ENCODE measurements at places on chromosomes 6 and 20.

GRCh38 chr6:14165091-14165490 is 47.5 kb downstream of the CD83 start:
- DNase-seq = no peak

- DNase-seq = no peak
Observed at GRCh38 chr6:113495521-113495920, 361.6 kb upstream of the MARCKS start.

DNA sequence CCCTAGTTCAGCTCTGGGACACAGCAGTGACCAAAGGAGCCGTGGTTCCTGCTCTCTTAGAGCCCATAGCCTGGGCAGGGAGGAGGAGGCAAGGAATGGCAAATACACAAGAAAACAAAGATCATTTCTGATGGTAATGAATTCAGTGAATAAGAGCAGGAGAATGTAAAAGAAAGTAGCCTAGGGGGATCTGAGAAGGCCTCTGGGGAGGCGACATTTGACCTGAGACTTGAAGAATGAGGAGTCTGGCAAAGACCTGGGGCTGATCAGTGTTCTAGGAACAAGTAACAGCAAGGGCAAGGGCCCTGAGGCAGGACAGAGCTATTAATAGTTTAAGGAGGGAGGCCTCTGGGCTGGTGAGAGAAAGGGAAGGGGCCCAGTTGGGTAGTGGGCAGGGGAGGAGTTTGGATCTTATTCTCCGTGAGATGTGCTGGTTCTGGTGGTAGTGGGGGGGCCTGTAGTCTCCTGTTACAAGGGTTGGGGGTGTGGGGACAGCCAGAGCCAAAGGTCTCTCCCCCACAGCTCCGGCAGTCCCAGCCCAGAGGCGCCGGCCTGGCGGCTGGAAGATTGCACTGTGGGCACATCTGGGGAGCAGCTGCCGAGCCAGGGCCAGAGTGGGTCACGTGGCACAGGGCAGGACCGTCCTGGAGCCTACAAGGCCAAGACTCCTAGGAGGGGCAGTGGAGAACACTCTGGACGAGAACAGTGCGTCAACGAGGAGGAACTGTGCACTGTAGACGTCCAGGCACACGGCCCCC is 9.3 kb upstream of the ID1 start:
- no peak for DNase-seq

DNA sequence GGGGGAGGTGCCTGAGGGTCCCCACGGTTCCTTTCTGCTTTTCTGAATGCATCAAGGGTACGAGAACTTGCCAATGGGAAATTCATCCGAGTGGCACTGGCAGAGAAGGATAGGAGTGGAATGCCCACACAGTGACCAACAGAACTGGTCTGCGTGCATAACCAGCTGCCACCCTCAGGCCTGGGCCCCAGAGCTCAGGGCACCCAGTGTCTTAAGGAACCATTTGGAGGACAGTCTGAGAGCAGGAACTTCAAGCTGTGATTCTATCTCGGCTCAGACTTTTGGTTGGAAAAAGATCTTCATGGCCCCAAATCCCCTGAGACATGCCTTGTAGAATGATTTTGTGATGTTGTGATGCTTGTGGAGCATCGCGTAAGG is 226.4 kb downstream of the SMOC2 start:
- DNase-seq = no peak

- no peak for DNase-seq
Observed at GRCh38 chr20:56872620-56873458, 243.7 kb downstream of the TFAP2C start.

GRCh38 chr6:53944091-53944490 is 149.3 kb downstream of the LRRC1 start:
- no peak for DNase-seq

All from stimulated activated CD4-positive, alpha-beta T cell treated with anti-CD3 and anti-CD28 coated beads, Interleukin-1b, Interleukin-23, amount 100 ng/mL, for 24 hours (primary cell).